SJSA1 (cell line): ENCODE measurements at places on chromosomes 4 and X. TPM values are rescaled to one million over a fixed set of nuclear protein-coding genes. Genes with fewer than 3 reads are reported as not detected.

DNA sequence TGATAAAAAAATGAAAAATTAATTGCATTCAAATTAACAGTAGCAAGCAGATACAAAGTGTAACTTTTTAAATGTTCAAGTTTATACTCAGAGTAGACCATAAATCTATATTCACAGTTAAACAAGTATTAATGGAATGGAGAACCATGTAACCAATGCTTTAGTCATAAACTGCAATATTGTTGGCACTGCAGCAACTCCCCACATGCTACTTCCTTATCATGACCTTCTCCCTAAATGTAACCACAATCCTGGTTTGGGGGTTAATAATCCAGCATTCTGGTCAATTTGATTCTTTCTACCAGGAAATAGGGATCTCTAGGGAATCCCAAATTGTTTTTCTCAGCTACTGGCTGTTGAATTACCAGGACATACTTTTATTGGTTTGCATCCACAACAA, 223.9 kb upstream of the DCAF8L1 start:
- H3K36me3 ChIP-seq, result no peaks in the 10 kb centered on the region
- no peak overlapping the region for H3K4me3 ChIP-seq
- H3K27me3 ChIP-seq, result no peaks in the 10 kb centered on the region
- H3K4me1 ChIP-seq, result no peaks in the 10 kb centered on the region
- no peak overlapping the region for H3K27ac ChIP-seq

GRCh38 chr4:137425281-137425680, 107.0 kb downstream of the PCDH18 start:
- H3K36me3 ChIP-seq, result no peaks in the 10 kb centered on the region
- H3K27me3 ChIP-seq, result no peaks in the 10 kb centered on the region
- DNase-seq, result no peak
- no peak overlapping the region for H3K27ac ChIP-seq
- no peaks in the 10 kb centered on the region for H3K4me1 ChIP-seq

DNA sequence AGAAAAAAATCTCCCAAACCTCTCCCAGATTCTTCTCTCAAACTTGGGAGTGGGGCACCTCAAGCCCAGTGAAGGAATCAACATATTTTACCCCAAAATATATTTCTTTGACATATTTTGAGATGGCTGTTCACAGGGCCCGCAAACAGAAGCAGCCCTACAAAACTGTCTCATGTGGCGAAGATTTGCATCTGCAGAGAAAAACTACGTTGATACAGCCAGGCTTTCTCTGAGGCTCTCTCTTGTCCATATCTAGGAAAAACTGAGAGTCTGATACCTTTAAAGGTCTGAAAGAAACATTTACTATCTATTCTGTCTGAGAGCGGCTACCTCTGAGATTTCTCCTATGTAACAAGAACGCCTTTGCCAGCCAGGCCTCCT, 23.3 kb upstream of the TMSB4X start:
- H3K4me1 ChIP-seq, result peaks cover 40% of the 10 kb centered on the region
- no peaks in the 10 kb centered on the region for H3K36me3 ChIP-seq
- H3K4me3 ChIP-seq, result no peak overlapping the region
- no peaks in the 10 kb centered on the region for H3K27me3 ChIP-seq

- no peak for DNase-seq
- no peak overlapping the region for H3K27ac ChIP-seq
- H3K4me3 ChIP-seq, result no peak overlapping the region
- H3K4me1 ChIP-seq, result peaks cover 29% of the 10 kb centered on the region
- no peaks in the 10 kb centered on the region for H3K36me3 ChIP-seq
- H3K27me3 ChIP-seq, result no peaks in the 10 kb centered on the region
Measured at GRCh38 chrX:136199365-136199764, 51.8 kb downstream of the MAP7D3 start.

DNA sequence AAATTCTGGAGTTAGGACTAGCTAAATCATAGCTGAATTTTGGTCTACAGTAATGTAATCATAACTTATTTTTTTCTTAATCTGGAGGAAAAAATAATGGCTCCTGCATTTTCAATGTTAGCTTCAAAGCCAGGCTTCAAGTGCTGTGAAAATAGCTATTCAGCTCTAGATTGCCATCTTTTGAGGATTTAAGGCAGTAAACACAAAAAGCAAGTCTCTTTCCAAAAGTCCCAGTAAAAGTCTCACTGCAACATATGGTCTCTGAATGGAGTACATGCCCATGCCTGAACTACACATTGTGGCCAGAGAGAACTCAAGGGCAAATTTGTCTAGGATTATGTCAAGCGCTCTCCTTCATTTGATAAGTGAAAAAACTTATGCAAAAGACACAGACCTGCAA, 720.9 kb downstream of the FSTL5 start:
- no peaks in the 10 kb centered on the region for H3K27me3 ChIP-seq
- H3K36me3 ChIP-seq, result no peaks in the 10 kb centered on the region
- DNase-seq, result no peak
- H3K27ac ChIP-seq, result no peak overlapping the region
- H3K4me1 ChIP-seq, result no peaks in the 10 kb centered on the region
- H3K4me3 ChIP-seq, result no peak overlapping the region

GRCh38 chrX:71650333-71650969, 16.9 kb upstream of the LOC101059915 start:
- H3K4me1 ChIP-seq, result no peaks in the 10 kb centered on the region
- no peaks in the 10 kb centered on the region for H3K36me3 ChIP-seq
- DNase-seq, result no peak
- no peaks in the 10 kb centered on the region for H3K27me3 ChIP-seq
- no peak overlapping the region for H3K27ac ChIP-seq

DNA sequence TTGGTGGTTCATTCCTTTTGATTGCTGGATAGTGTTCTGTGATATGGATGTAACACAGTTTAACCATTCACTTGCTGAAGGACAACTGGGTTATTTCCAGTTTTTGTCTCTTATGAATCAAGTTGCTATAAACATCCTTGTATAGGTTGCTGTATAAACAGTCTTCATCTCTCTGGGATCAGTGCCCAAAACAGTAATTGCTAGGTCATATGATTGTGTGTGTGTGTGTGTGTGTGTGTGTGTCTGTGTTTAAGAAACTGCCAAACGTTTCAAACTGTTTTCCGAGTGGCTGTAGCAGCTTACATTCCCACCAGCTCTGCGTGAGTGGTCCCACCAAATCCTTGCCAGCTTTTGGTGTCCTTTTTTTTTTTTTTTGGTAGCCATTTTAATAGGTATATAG, 60.4 kb downstream of the F11 start:
- H3K4me3 ChIP-seq, result no peak overlapping the region
- H3K36me3 ChIP-seq, result no peaks in the 10 kb centered on the region
- H3K27me3 ChIP-seq, result no peaks in the 10 kb centered on the region
- no peaks in the 10 kb centered on the region for H3K4me1 ChIP-seq

DNA sequence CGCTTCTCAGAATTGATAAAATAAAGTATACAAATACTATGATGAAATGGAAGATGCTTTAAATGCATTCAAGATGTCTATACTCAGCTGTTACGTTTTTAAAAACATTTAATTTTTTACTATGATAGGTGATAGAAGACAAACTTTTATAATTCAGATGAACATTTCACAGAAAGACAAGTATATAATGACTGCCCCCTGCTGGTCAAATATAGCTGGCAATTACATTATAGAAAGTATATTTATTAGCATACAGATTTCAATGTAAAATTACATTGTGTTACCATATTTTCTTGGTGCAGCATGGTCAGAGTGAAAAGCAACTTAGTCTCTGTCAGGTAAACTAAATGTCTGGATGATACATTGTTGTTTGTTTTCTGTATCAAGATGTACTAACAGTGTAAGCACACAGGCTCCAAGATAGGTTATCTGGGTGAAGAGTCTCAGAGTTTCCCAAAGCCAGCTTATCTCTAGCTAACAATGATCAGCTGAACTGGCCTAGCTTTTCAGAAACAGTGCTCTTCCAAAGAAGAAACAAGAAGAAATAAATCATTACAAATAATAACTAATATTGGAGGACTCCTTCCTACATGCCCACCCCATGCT, 54.1 kb downstream of the SRPX start:
- no peak overlapping the region for H3K4me3 ChIP-seq
- no peaks in the 10 kb centered on the region for H3K27me3 ChIP-seq
- H3K4me1 ChIP-seq, result no peaks in the 10 kb centered on the region
- no peaks in the 10 kb centered on the region for H3K36me3 ChIP-seq
- no peak for DNase-seq

GRCh38 chr4:38804654-38805295, at the start of gene TLR1:
Gene TLR1, minus strand, starts transcription at chr4:38804791. Its CDS starts 5,960 bp downstream, at chr4:38798831.
- H3K4me1 ChIP-seq, result peaks cover 18% of the 10 kb centered on the region; the same call in 1 of the 2 replicates
- no peaks in the 10 kb centered on the region for H3K27me3 ChIP-seq
- H3K27ac ChIP-seq, result peak within 1 kb of the TSS; percentile 55
- peak; percentile 41 for DNase-seq

- no peaks in the 10 kb centered on the region for H3K4me1 ChIP-seq
- no peak overlapping the region for H3K4me3 ChIP-seq
- H3K27ac ChIP-seq, result no peak overlapping the region
- no peaks in the 10 kb centered on the region for H3K36me3 ChIP-seq
- no peak for DNase-seq
Measured at GRCh38 chrX:44245733-44246132, 97.7 kb downstream of the EFHC2 start.

- no peaks in the 10 kb centered on the region for H3K36me3 ChIP-seq
- no peak overlapping the region for H3K4me3 ChIP-seq
- H3K4me1 ChIP-seq, result peaks cover 8% of the 10 kb centered on the region
- H3K27me3 ChIP-seq, result no peaks in the 10 kb centered on the region; the same call in 1 of the 2 replicates
Measured at GRCh38 chr4:157992948-157993839, 179.6 kb downstream of the GASK1B start.

DNA sequence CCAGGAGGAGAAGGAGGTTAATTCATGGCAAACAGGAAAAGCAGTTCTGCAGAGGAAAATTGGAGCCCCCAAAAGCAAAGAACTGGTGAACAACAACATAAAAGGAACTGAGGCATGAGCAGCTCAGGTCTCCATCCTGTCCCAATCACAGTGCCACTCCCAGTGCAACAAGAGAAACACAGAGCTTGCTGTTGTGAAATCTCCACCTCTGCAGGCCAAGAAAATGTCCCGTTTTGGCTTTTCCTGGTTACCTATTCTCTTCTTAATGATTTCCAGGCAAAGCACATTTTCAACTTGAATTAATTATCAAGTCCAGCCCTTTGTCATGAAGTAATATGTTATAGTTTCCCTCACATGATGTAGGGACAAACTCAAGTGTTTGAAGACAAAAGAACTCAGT, 778 bp downstream of the C1QTNF7 start:
- H3K27me3 ChIP-seq, result no peaks in the 10 kb centered on the region
- H3K4me1 ChIP-seq, result no peaks in the 10 kb centered on the region
- no peak overlapping the region for H3K27ac ChIP-seq
- H3K36me3 ChIP-seq, result no peaks in the 10 kb centered on the region
- DNase-seq, result no peak

DNA sequence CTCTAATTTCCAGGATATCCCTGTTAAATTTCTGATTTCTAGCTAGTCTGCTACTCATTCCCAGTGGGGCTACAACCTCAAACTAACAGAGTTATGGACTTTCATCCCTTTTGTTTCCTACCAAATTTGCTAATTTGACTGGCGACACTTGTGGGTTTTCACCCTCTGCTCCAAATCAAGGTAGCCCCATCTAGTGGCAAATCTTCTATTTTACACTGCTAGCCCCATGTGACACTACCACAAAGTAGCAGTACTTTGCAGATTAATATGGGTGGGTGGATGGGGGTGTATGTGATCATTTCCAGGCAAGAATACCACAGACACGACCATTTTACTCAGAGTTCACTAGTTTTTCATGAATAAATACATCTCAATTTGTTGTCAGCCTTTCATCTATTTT, 150.3 kb downstream of the MSL3 start:
- H3K4me1 ChIP-seq, result no peaks in the 10 kb centered on the region; the same call in 1 of the 2 replicates
- H3K27ac ChIP-seq, result no peak overlapping the region
- no peak overlapping the region for H3K4me3 ChIP-seq
- no peaks in the 10 kb centered on the region for H3K36me3 ChIP-seq

GRCh38 chr4:107299646-107300045, 263.5 kb upstream of the DKK2 start:
- H3K36me3 ChIP-seq, result no peaks in the 10 kb centered on the region
- H3K4me1 ChIP-seq, result 0 out of 2 replicates have a peak, but pooled peaks cover 5% of the 10 kb centered on the region
- no peak overlapping the region for H3K4me3 ChIP-seq
- no peak for DNase-seq

DNA sequence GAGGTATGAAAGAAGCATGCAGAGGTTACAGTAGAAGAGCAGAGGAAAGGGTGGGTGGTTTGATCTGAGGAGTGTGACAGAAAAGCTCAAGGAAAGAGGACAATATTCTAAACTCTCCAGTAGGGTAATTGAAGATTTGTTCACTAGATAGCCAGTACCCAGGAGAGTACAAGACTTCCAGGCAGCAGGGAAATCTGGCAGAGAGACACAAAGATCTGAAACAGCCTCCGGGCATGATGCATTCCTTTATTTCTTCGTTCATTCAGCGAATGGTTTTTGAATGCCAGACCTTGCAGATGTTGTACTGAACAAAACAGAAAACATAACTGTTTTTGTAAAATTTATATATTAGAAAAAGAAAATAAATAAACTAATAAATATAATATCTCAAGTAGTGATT, 766.6 kb downstream of the FAT4 start:
- H3K4me1 ChIP-seq, result no peaks in the 10 kb centered on the region
- H3K27me3 ChIP-seq, result no peaks in the 10 kb centered on the region
- no peak overlapping the region for H3K27ac ChIP-seq

GRCh38 chrX:130741151-130741550, 161.9 kb downstream of the ENOX2 start:
- H3K27ac ChIP-seq, result no peak overlapping the region
- DNase-seq, result no peak
- no peaks in the 10 kb centered on the region for H3K36me3 ChIP-seq
- H3K27me3 ChIP-seq, result no peaks in the 10 kb centered on the region

- H3K27ac ChIP-seq, result no peak overlapping the region
- no peak for DNase-seq
- no peak overlapping the region for H3K4me3 ChIP-seq
- H3K36me3 ChIP-seq, result no peaks in the 10 kb centered on the region
Measured at GRCh38 chr4:176478076-176478475, 158.3 kb downstream of the SPCS3 start.

Gene NMU
- total RNA-seq, result not detected in 2 replicates

Gene SERPINA7
- not detected in 2 replicates for total RNA-seq

Gene IBSP
- total RNA-seq, result 0.19 and 0.21 TPM in 2 replicates

Gene ENPEP
- 12.7 and 16.5 TPM in 2 replicates for total RNA-seq

Gene CXCL8
- total RNA-seq, result 19.7 and 26.4 TPM in 2 replicates

Gene C4orf51
- not detected in 2 replicates for total RNA-seq

Gene ADAM29
- total RNA-seq, result not detected in 2 replicates

Gene AWAT2
- not detected in 2 replicates for total RNA-seq
